ENCODE measurements at places on chromosomes 3 and 15.

GRCh38 chr15:85879334-85880163, 84.8 kb upstream of the KLHL25 start:
- DNase-seq, result no peak

GRCh38 chr15:76282465-76282864, 28.8 kb downstream of the ETFA start:
- DNase-seq, result no peak

GRCh38 chr3:144127014-144127413, 155.4 kb downstream of the DIPK2A start:
- no peak for DNase-seq

DNA sequence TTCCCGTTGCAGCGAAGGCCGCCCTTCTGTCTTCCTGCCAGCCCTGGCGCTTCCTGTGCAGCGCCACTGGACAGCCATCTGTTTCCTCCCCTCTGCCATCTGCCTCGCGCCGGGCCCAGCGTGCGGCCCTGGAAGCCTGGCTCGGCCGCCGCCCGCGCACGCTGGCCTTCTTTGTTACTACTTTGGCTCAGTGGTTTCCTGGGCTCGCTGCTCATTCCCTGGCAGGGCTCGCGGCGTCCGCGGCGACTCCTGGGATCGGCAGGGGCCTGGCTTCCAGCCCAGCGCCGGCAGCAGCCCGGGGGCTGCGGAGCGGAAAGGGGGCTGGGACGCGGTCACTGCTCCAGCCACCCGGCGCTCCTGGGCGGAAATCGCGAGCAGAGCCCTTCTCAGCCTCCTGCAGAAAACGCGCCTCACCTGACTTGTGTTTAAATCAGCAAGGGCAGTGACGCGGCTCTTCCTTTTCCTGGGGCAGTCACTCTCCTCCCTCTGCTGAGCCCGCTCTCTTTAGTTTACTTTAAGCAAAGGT, 10.0 kb downstream of the CMTM7 start:
- no peak for DNase-seq

DNA sequence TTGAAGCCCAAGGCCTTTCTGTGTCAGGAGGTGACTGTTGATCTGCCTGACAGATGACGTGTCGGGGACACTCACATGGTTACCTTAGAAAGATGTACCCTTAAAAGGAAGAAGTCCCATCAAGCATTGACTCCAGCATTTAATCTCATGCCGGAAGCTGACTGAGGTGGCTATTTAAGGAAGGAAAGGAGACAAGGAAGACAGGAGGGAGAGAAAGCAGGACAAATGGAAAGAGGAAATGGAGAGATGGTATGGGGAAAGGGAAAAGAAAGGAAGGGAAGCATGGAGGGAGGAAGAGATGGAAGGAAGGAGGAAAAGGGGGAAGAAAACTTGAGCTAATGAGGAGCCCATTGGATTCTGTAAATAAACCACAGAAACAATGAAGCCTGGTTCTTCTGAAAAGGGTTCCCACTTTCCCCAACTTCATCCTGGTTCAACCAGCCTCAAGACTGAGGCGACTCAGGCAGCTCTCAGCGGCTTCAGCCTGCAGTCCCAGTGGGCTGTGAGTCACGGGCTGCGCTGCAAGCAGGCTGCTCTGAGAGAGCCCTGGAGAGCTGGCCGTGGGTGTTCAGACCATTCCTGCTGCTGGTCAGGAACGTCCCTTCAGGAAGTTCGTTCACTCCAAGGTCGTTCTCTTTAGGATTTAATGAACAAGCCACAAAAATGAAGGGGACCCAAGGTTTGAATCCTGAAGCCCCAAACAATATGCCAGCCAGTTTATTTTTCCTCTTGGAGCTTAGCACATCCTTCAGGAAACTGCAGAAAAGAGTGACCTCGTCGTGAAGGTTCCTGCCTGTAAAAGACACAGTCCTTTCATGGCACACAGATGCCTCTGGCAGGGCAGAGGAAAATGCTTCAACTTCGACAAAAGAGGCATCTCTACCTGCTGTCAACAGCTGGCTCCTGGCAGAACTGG, 69.6 kb upstream of the THBS1 start:
- DNase-seq, result no peak

DNA sequence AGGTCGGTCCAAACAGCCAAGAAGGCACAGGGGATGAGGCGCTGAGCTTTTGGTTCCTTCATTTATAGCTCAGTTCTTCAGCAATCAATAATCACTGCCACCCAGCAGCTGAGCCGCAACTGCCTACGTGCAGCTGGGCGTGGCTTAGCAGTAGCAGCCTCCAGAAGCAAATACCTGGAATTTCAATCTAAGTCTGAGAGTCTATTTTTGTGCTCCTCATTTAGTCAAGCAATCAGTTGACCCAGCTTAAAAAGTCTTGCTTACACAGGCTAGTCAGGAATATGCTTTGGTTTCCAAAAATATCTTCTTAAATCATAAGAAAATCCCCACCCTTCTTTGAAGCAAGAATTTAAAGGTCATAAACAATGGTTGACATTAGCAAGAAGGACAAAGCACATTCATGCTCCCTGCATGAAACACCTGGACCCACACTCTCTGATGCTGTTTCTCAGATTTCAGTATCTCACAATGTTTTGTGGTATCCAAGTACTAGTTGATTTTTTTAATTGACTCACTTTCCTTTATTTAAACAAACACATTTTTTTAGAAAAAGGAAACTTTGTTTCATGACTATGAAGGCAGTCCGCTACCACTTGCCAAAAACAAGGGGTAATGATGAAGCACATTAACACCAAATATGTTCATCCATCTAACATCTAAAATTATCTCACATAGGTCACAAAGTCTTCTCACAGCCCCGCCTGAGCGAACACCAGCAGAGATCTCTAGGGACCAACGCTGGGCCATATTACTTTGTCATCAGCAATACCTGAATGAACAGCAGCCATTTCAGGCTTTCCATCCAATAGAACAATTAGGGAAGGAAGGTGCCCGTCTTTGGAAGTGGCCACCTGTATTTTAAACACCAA, 106.1 kb downstream of the OXNAD1 start:
- no peak for DNase-seq

GRCh38 chr3:124260206-124260915, 268.4 kb upstream of the ROPN1 start:
- no peak for DNase-seq

GRCh38 chr15:32029862-32030781, at the start of gene CHRNA7:
Gene CHRNA7, plus strand, starts transcription at chr15:32030515. Its CDS starts 80 bp downstream, at chr15:32030595.
- DNase-seq, result no peak
